NCI-H187 (cell line): ENCODE measurements at places on chromosomes 7 and 10.

- DNase-seq = no peak
These were observed 25.2 kb upstream of the TTYH3 start for GRCh38 chr7:2606539-2606936.

DNA sequence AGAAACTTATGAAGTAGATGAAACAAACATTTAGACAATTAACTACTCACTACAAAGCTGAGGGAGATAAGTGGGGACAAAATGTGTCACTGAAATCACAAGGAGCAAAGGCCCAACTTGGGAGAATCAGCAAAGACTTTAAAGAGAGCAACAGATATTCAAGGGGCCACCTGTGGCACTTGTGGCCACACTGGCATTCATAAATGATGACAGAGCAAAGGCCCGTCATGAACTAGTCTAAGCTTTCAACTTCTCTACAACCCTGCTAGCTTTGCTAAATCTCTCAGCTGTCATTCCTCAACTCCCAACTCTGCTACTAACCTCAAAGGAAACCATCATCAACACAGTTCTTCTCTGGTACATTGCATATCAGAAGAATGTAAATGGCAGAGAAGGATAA lies 178.4 kb downstream of the CPEB3 start:
- no peak for DNase-seq

- DNase-seq = no peak
These were observed 356.8 kb upstream of the ADARB2 start for GRCh38 chr10:2094171-2094570.

- no peak for DNase-seq
These were observed 40.9 kb downstream of the TCERG1L start for GRCh38 chr10:131270461-131271190.

DNA sequence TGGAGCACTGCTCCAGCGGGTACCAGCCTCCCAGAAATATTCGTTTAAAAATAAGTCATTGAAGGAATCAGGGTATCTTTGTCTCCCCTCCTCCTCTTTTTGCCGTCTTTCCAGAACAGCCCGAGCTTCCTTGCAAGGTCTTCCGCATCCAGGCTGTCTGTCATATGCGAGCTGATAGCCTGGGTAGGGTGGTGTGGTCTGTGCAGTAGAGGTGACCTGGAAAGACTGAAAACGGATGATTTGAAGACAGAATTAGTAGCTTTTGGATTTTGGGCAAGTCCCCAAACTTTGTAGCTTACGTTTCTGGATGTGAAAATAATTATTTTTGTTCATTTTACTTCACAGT lies 480 bp downstream of the VPS50 start:
- no peak for DNase-seq

GRCh38 chr10:132650611-132651250 lies 113.1 kb downstream of the INPP5A start:
- DNase-seq = no peak

GRCh38 chr10:131514454-131514853 lies 202.9 kb upstream of the TCERG1L start:
- no peak for DNase-seq

- no peak for DNase-seq
These were observed 388 bp downstream of the ECD start for GRCh38 chr10:73167458-73167782.

DNA sequence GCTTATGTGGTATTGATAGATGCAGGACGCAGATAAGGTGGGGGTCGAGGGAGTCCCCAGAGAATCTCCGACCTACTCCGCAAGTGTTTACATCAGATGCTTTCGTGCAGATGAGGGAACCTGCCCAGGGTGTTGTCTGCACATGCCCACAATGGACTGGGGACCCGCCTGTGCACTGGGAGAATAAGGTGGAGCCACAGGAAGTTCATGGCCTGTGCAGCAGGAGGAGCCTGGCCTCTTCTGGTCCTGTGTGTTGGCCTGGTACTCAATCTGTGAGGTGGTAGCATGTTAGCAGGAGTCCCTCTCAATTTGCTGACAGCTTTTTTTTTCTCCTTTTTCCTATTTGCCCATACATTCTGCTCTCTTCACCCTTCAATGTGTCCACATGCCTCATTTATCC lies 54.1 kb upstream of the AKR1C1 start:
- DNase-seq = no peak
